GF-D8 (cell line): ENCODE measurements at places on chromosomes 3 and 15.

- peak; percentile 55 for DNase-seq
These were observed 61.9 kb downstream of the GOLGA6L7 start for GRCh38 chr15:28786521-28786920.

GRCh38 chr3:129836381-129837064 lies 57.0 kb downstream of the TMCC1 start:
- no peak for DNase-seq

DNA sequence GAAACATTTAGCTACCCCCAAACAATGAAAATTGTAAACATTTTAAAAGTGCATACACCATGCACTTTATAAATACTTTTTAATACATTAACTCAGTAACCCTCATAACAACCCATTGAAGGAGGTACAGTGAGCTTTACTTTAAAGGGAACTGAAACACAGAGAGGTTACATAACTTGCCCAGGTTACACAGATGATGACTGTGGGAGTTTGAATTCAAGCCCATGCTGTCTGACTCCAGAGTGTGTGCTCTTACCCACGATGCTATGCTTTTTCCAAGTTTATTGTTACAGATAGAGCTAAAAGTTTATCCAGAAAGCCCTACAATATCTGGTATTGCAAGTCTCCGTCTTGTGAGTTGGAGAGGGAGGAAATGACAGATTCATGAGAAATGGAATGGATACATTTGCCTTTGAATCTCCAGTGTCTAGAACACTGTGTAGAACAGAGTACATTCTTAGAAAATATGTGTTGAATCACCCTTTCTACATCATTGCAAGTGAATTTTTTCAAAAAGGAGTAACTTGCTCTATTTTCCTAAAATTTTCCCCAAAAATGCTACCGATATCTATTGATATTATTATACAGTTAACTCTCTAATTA lies 428.3 kb downstream of the NAALADL2 start:
- no peak for DNase-seq

GRCh38 chr3:124995460-124995994 lies 60.3 kb downstream of the HEG1 start:
- no peak for DNase-seq

DNA sequence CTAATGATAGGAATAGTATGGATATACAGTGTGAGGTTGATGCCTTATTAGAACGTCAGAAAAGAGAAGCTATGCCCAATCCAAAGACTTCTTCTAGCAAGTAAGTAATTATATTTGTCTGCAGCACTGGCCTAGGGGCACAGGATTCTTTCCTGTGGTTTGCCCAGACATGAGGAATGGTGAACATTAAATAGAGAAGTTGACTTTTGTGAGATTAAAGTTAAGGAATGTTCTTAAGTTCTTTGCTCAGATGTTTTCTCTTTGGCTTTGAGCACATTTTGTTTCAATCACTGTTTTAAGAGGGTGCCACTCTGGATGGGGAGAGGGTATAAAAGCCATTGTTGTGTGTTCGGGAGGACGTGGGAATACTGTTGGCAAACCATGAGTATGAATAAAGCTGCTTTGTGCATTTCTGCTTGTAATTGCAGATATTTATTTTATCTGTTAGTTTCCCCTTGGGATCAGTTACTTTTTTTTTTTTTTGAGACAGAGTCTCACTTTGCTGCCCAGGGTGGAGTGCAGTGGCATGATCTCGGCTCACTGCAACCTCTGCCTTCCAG lies 8.3 kb downstream of the KIF23 start:
- no peak for DNase-seq

GRCh38 chr15:47349179-47349578 lies 368.1 kb upstream of the SEMA6D start:
- no peak for DNase-seq

GRCh38 chr3:64648927-64649906 lies 38.6 kb downstream of the ADAMTS9 start:
- no peak for DNase-seq

DNA sequence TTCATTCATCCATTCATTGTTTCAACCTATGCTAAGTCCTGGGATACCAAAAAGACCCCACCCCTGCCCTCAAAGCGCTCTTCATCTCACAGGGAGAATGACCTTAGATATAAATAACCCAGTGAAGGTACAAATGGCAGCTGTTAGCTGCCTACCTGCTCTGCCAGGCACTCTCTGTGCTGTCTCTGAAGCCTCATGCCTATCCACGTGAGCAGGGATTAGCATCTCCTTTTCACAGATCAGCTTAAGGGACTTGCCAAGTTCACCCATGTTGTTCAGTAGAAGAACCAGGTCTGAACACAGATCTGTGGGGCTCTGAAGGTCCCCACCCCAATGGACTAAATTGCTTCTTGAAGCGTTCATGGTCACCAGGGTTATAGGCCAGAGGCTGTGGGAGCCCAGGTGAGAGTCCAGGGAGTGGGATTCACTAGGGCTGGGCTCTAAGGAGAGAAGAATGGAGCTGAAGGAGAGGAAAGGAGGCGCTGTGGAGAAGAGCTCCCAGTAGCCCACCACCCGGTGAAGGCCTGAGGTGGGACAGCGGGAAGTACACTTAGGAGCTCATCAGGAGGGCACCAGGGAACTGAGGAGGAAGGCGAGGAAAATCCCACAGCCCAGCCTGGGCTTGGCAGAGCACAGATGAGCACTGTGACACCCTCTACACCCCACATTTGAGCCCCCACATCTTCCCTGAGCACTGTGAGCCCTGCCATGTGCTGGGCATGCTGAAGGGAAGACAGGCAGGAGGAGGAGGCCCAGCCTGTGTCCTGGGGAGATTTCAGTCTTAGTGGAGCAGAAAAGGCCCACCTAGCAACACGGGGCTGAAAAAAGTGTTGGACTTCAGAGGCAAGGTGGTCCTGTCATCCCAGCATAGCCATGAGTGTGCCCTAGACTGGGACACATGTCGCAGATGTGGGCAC lies 20.4 kb downstream of the RBP1 start:
- DNase-seq: no peak

GRCh38 chr15:51263726-51264125 lies 74.7 kb downstream of the CYP19A1 start:
- no peak for DNase-seq

GRCh38 chr3:32278714-32279113 lies 40.2 kb downstream of the CMTM8 start:
- DNase-seq: no peak

DNA sequence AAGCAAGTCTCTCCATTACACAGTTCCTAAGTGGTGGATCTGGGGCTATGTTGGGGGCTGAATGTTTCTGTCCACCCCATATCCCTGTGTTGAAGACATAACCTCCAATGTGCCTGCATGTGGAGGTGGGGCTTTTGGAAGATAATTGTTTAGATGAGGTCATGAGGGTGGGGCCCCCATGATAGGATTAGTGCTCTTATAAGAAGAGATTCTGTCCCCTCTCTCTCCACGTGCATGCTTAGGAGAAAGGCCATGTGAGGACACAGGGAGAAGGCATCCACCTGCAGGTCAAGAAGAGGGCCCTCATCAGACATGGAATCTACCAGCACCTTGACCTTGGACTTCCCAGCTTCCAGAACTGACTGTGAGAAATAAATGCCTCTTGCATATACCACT lies 231.0 kb upstream of the CHRNA7 start:
- no peak for DNase-seq

DNA sequence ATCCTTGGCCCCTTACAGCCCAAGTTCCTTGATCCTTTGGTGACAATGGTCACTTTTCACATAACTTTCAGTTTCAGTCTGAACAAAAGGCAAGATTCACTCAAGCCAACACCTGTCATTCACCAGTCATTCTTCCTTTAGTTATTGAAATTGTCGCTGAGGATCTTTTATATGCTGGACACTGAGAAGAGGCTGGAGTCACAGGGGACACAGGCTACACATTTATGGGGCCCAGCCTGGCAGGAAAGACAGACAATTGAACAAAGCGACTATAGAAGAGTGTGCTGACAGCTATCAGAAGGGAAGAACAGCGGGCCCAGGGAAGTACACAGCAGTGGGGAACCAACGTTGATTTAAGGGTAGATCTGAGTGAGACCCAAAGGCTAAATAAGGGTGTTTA lies 69.8 kb upstream of the PROK2 start:
- no peak for DNase-seq

DNA sequence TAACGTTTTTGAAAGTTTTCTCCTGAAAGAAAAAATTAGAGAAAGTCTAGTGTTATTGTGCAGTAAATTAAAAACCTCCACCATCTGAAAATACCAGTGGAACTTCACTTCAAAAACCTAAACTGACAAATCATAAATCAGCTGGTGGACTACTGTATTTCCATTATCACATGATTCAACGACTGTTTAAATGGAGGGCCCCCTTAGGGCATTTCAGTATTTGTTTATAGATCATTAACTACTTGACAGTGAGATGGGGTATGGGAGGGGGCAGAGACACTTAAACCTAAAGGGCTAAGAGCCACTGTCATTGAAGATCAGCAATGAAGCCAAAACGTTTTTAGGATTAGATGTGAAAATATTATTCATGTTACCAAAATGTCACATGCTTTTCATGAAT lies 8.8 kb upstream of the C15orf61 start:
- DNase-seq: no peak

- no peak for DNase-seq
These were observed 19.1 kb downstream of the SLC12A6 start for GRCh38 chr15:34318277-34319079.

DNA sequence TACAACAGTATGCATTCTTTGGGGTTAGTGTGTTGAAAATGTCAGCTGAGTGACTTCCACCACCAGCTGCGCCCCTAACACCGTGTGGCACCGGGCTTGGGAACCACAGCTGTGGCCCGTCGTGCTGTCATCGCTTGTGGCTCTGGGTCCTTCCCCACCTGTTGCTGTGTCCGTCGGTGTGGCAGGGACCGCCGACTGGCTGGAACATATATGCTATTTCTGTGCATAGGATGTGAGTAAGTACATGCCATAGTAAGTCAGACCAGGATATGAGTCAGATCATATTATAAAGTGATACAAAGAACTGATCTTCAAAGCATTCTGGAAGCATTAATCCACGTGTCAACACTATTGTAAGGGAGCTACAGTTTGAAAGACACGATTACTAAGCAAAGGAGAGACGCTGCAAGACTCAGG lies 31.9 kb downstream of the EHD4 start:
- DNase-seq: no peak

- DNase-seq: no peak
These were observed 41.1 kb upstream of the UBE2E2 start for GRCh38 chr3:23161896-23162570.

GRCh38 chr3:184368586-184369183 lies 7.2 kb downstream of the POLR2H start:
- no peak for DNase-seq

- DNase-seq: no peak
These were observed 377.7 kb downstream of the IL20RB start for GRCh38 chr3:137335478-137335877.

GRCh38 chr3:159253860-159254259 lies 452.0 kb downstream of the MFSD1 start:
- DNase-seq: no peak

GRCh38 chr3:29695201-29695600 lies 414.3 kb downstream of the RBMS3 start:
- DNase-seq: no peak

DNA sequence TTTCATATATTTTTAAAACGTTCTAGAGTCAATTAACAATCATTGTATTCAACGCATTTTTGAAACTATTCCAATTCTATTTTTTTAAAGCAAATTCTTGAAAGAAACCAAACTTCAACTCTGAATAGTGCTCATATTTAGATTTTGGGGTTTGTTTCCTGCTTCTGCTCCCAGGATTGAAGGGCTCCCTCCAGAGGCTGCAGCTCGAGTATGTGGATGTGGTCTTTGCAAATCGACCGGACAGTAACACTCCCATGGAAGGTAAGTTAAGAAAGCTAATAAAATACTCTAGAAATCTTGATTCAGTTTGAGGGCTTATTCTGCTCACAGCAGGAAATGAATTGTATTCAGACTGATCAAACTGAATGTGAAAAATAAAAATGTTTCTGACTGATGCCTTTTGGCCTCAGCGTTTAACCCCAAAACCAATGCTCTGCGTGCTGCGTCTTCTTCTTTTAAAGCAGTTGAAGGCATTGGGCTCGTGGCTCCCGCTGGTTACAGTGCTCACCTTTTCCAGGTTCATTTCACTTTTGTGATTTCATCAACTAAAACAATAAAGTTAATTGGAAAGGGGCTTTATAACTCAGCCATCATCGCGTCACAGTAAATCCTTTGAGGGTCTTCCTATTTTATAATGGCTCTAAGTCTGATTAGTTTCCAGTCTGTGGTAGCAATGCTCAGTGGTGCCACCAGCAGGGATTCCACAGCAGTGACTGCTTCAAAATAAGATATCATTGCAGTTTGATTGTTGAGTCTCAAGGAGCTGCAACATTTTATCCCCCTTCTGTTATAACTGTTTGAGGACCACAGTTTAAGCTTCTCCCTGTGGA lies 80.1 kb downstream of the SSR3 start:
- DNase-seq: no peak

GRCh38 chr15:62935300-62936081 lies 107.1 kb upstream of the TPM1 start:
- DNase-seq: no peak

GRCh38 chr3:111616417-111617105 lies 21.4 kb upstream of the ZBED2 start:
- DNase-seq: no peak

- no peak for DNase-seq
These were observed 4.7 kb upstream of the CALML4 start for GRCh38 chr15:68209735-68210408.

- no peak for DNase-seq
These were observed 47.6 kb upstream of the RYK start for GRCh38 chr3:134298249-134298648.

GRCh38 chr3:37926611-37927010 lies 64.0 kb upstream of the VILL start:
- DNase-seq: no peak

GRCh38 chr15:39242345-39242744 lies 338.5 kb upstream of the THBS1 start:
- DNase-seq: no peak

GRCh38 chr15:31483053-31483985 lies 156.7 kb downstream of the KLF13 start:
- no peak for DNase-seq

DNA sequence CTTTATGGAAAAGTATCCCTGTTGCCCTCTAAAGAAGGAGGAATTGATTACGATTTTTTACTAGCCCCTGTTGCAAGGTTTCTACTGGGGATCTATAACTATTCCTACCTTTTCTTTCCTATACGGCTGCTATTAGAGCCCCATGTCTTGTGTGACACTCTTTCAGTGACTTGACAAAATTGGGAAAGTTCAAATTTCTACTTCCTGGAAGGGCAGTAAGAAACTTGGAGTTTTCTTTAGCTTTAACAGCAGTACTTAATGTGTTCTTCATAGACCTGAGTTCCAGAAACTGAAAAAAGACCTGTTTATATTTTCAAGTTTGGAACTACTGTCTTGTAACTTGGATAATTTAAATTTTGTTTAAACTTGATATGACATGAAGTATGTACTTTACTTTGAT lies 54.7 kb downstream of the TRPC1 start:
- no peak for DNase-seq

DNA sequence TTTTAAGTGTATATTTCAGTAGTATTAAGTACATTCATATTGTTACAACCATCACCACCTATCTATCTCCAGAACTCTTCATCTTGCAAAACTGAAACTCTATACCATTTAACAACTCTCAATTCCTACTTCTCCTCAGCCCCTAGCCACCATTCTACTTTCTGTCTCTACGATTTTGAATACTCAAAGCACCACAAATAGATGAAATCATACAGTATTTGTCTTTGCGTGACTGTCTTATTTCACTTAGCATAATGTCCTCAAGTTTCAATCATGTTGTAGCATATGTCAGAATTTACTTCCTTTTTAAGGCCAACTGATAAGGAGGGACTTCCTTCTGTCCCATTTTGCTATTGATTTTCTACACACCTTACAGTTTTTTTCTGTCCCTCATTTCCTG lies 593.3 kb downstream of the FHIT start:
- no peak for DNase-seq
